Esophagus mucosa (tissue), 1 donor: ENCODE measurements at places on chromosomes 12 and 14. TPM values are rescaled to one million over a fixed set of nuclear protein-coding genes. Genes with fewer than 3 reads are reported as not detected.

ASB2 gene
- total RNA-seq: 1.00 TPM

ABCD2 gene
- total RNA-seq: 0.12 TPM

ZNF140 gene
- 11.4 TPM for total RNA-seq

VASH1 gene
- total RNA-seq: 1.4 TPM

ANHX gene
- total RNA-seq: not detected

LRRC10 gene
- not detected for total RNA-seq

PMEL gene
- total RNA-seq: 0.52 TPM

ATL1 gene
- 3.1 TPM for total RNA-seq

LRP1-AS gene
- total RNA-seq: not detected

CCDC175 gene
- total RNA-seq: not detected

ADAM21 gene
- total RNA-seq: not detected

SLCO1B1 gene
- total RNA-seq: 0.08 TPM

LRRC43 gene
- total RNA-seq: 0.12 TPM

SDS gene
- total RNA-seq: 0.20 TPM

DLK1 gene
- 0.16 TPM for total RNA-seq

PPP1R1A gene
- total RNA-seq: not detected

POTEG gene
- total RNA-seq: not detected

SLC7A8 gene
- total RNA-seq: 51.1 TPM

KCNK10 gene
- 3.9 TPM for total RNA-seq

MED13L gene
- 69.3 TPM for total RNA-seq

CHURC1 gene
- 38.6 TPM for total RNA-seq

BCL11B gene
- 10.6 TPM for total RNA-seq

LMNTD1 gene
- total RNA-seq: 0.32 TPM

GTF2H3 gene
- 31.5 TPM for total RNA-seq

IGFBP6 gene
- 50.5 TPM for total RNA-seq

DBX2 gene
- not detected for total RNA-seq

LRP6 gene
- total RNA-seq: 12.9 TPM

CRIP1 gene
- total RNA-seq: 42.6 TPM

WSCD2 gene
- 0.32 TPM for total RNA-seq

SOCS2 gene
- 5.8 TPM for total RNA-seq

LRRC74A gene
- not detected for total RNA-seq

B4GALNT3 gene
- total RNA-seq: 25.9 TPM

TIMELESS gene
- total RNA-seq: 10.5 TPM

BAZ2A gene
- total RNA-seq: 49.9 TPM

MYH6 gene
- not detected for total RNA-seq

CEBPE gene
- total RNA-seq: not detected

SRGAP1 gene
- total RNA-seq: 5.8 TPM

KRT73 gene
- total RNA-seq: not detected

MEG3 gene
- total RNA-seq: 7.4 TPM

HOXC9 gene
- total RNA-seq: 1.2 TPM

ANKRD33 gene
- total RNA-seq: not detected

DYRK2 gene
- total RNA-seq: 13.5 TPM

TMEM229B gene
- total RNA-seq: 0.80 TPM

SLC6A15 gene
- total RNA-seq: 19.4 TPM

MFAP5 gene
- 3.3 TPM for total RNA-seq

ABCB9 gene
- total RNA-seq: 4.9 TPM

RIPK3 gene
- 10.5 TPM for total RNA-seq

NTF3 gene
- total RNA-seq: 2.0 TPM
